ENCODE measurements at places on chromosomes 7 and 10. TPM values are rescaled to one million over a fixed set of nuclear protein-coding genes. Genes with fewer than 3 reads are reported as not detected.

DNA sequence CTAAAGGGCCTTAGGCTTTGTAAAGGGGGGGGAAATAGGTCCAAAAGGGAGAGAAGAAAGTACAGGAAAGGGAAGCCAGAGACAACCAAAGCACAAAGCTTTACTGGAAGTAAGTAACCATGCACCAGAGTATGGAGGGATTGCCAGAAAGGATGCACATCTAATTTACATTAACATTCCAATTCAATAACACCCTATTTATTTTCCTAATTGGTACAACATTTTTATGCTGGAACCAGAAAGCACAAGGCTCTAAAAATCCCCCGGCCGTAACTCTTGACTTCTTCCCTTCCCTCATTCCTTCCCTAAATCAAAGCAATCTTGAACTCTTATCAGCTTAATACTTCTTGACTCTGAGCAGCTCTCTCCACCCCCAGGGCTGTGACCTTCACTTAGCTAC is 400.0 kb upstream of the CELF2 start:
- DNase-seq = no peak

GRCh38 chr7:150755473-150756099 is 18.4 kb downstream of the GIMAP5 start:
- no peak for DNase-seq

GRCh38 chr7:51111241-51111940 is 205.2 kb downstream of the COBL start:
- no peak for DNase-seq

GRCh38 chr10:72297281-72297804 is 23.6 kb downstream of the DDIT4 start:
- peak; percentile 95 for DNase-seq

DNA sequence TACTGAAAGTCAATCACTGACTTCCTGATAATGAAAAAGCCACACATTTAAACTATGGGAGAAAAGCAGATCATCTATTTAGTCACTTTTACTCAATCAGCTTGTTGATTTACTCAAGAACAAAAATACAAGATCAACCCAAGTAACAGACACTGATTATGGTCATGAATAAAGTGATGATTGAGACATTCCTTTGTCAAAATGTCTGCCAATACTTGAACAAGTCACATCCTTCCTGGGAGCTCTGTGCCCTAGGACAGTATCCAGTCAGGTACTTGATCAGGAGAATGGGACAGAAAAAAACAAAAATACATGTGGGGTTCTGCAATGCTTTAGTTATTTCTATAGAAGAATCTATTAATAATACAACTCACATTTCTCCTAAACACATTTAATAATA is 150.0 kb upstream of the NEBL start:
- DNase-seq = no peak

DNA sequence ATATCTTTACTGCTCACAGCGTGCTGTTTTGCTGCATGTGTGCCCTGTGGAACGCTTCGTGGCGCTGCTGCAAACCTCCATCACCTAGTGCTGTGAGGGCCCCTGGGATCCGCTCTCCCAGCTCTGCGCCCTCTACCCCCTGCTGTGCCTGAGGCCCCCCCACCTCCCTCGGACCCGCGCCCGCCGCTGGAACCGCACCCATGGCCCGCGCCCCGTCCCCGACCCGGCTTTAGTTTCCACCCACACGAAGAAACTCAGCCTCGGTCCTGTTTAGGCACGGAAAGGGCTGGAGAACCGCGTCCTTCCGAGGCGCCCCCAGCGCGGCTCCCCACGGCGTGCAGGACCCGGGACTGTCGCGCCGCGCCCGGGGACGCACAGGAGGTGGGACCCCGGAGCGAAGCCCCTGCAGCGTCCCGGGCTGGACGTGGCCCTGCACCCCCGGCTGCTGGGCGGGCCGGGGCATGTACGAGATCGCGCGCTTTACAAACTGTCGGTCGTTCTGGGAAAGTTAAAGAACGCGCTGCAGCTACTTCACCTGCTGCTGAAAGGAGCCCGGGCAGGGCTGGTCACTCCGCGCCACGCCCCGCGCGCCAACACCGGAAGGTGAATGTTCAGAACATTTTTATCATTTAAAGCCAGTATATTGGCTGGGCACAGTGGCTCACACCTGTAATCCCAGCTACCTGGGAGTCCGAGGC is 54.3 kb downstream of the BMS1 start:
- DNase-seq = no peak

- DNase-seq = no peak
Observed at GRCh38 chr7:140456551-140457051, 22.7 kb downstream of the MKRN1 start.

- no peak for DNase-seq
Observed at GRCh38 chr10:132698211-132698751, 87.7 kb downstream of the NKX6-2 start.

DNA sequence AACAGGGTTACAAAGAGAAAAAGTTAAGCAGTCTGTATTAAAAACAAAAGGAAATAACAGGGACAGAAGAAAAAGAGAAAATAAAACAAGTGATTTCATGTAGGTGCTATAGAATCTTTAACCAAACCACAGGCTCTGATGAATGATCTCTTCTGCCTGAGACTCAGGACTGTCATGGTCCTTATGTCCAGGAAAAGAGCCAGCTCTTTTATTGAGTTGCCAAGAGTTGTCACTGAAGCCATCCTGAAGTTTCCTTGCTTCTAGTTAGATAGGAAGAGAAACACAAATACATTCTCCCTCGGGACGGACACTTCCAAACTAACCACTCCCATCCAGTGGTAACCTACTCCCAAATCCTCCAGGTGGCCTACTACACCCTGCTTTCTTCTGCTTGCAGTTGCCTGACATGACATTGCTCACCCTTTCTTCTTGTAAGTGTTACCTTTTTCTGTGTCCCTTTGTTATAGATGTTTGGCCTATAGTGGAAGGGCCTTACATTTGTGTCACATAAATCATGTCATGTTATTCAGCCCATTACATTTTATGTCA is 346.7 kb downstream of the NRG3 start:
- DNase-seq = peak; percentile 48

DNA sequence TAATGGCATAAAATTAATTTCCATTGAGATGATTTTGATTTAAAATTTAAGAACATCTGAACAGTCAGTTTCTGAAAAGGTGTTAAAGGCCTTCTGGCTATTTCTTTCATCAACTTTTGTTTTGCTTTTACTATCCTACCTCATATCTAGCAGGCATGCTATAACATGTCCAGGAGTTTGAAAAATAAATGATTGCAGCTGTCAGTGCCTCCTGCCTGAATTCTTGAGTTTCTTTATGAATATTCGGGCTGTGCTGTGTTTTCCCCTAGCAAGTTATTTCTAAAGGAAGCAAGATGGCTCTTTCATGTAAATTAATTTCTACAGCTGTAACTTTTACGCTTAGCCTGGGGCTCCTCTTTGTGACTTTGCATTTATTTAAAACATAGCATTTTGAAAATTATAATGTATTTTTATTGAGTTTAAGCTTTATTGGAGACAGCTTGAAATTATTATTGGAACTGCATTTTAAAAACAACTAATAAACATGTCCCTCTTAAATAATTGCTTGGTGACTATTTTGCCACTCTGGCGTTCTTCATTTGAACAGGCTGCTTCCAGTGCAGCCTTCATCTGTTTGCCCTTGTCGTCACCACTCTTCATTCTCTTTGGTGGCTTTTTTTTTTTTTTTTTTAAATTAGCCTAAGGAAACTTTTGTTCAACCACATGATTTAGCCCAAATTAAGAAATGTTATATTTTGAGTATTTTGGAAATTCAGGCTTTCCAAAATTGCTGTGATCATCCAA is 1083.4 kb upstream of the LRRN3 start:
- peak; percentile 6 for DNase-seq

The FAM24A gene
- not detected for total RNA-seq

- DNase-seq = no peak
Observed at GRCh38 chr7:101923602-101923985, 106.2 kb downstream of the CUX1 start.

DNA sequence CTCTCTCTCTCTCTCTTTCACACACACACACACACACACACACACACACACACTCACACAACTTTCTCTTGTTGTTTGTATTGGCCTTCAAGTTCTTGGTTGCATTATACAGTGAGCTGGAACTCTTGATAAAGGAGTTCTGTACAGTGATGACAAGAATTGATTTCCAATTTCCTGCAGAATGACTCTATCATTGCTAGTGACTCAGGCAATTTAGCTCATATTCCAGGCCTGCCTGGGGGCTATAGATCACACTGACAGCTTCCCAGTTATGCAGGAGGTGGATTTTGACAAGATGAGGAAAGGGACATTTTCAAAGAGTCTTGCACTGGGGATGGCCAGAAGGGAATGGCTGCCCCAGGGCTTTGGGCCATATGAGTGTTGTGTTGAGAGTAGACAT is 508.8 kb downstream of the TYW1 start:
- DNase-seq = no peak

DNA sequence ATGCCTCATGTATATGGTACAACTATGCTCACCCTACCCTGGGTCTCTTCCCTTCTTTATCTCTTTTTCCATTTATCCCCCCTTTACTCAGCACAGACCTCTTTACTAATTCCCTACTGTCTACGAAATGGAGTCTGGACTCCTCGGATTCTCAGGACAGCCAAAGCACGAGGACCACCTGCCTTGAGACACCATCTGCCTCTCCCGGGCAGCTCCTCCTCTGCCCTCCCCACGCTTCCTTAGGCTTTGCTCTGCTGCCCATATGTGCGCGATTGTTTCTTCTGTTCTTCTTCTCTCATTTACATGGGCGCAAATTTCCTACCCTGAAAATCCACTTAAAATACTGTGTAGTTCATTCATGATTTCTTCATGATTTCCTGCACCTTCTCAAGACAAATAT is 62.7 kb upstream of the STK17A start:
- no peak for DNase-seq

The LRRD1 gene
- not detected for total RNA-seq

DNA sequence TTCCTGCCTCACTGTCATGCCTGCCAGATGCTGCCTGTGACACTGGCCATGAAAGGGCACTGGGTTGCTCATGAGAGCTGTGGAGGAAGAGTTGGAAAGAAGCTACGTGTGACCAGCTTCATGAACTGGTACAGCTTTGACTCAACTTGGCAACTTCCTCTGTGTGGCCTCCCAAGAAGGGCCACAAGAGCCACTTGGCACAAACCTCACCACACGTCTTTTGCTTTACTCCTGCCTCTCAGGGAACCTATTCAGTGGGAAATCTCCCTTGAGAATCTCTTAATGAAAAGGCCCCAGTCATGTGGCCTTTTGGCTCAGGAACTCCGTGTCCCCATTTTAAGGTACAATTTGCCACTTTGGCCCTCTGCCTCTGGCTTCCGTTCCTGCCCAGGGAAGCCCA is 54.5 kb downstream of the FRMD4A start:
- no peak for DNase-seq

The TACC2 gene
- 89.0 TPM for total RNA-seq

GRCh38 chr10:122551450-122551849 is 9.1 kb upstream of the DMBT1 start:
- DNase-seq = no peak

- peak; percentile 56 for DNase-seq
Observed at GRCh38 chr10:119602241-119603095, 5.7 kb upstream of the TIAL1 start.

- DNase-seq = no peak
Observed at GRCh38 chr10:6950133-6950532, 370.1 kb upstream of the PRKCQ start.

The CHAT gene
- total RNA-seq = not detected

The ZNF503 gene
- total RNA-seq = 8.1 TPM
